Stimulated activated CD4-positive, alpha-beta T cell treated with anti-CD3 and anti-CD28 coated beads, TNF-alpha, amount 100 ng/mL, for 4 hours (primary cell): ENCODE measurements at places on chromosomes 4 and X.

GRCh38 chrX:149570668-149571067, 16.6 kb downstream of the MAGEA9B start:
- DNase-seq = no peak

DNA sequence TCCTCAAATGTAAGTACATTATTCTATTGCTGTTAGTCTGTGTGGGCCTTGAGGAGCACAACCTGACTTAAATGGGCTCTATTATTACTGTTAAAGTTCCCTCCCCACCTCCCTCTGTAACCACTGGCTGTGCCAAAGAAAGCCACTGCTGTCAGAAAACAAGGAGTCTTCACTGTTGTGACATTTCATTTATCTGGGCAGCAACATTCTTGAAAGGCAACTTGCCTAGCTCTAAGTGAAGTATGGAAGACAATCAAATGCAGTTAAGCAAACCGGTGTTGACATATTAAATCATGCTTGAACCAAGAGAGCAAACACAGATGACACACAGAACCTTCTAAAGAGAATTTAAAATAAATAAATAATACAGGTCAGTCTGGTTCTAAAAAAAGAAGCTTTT, 81.0 kb downstream of the EPHA5 start:
- DNase-seq = no peak

- no peak for DNase-seq
Measured at GRCh38 chr4:15918484-15919129, 19.9 kb downstream of the FGFBP1 start.

GRCh38 chr4:25085671-25086070, 54.9 kb upstream of the LGI2 start:
- DNase-seq = no peak

- no peak for DNase-seq
Measured at GRCh38 chr4:145709843-145710242, 29.9 kb downstream of the C4orf51 start.

- DNase-seq = no peak
Measured at GRCh38 chrX:142089193-142089592, 115.9 kb downstream of the MAGEC2 start.

- DNase-seq = no peak
Measured at GRCh38 chrX:133645256-133645655, 230.0 kb upstream of the GPC4 start.

DNA sequence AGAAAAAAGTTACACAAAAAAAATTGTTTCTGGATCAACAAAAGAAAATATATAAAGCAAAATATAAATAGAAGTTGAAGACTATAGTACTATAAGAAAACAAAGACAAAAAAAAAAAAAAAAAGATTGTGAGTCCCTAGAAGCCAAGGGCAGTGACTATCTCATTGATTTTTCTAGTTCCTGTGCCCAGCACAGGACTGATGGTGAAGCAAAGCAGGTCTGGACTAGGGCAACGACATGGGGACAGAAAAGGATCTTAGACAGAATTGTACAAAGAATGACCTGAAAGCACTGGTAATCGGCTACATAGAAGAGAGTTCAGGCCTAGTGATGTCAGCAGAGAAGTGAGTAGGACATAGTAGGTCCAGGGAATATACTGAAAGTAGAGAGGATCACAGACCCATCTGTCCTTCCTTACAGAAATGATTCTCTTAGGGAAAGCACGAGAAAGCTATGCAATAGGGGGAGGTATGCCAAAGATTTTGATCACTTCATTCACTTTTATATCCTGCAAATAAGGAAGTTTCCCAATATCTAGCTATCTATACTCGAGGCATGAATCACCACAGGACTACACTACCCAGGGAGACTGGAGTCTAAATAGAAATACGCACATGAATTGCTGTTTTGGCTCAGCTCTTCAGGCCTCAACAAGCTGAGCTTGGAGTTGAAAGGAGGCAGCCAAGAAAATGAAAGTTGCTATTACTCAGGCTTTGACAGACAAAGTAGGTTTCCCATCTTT, 230.9 kb upstream of the GPC4 start:
- no peak for DNase-seq

GRCh38 chr4:87559090-87559837, 30.1 kb upstream of the SPARCL1 start:
- no peak for DNase-seq

GRCh38 chr4:13349096-13349495, 135.0 kb downstream of the RAB28 start:
- DNase-seq = no peak

- DNase-seq = no peak
Measured at GRCh38 chrX:100615005-100615404, 21.6 kb downstream of the TSPAN6 start.

DNA sequence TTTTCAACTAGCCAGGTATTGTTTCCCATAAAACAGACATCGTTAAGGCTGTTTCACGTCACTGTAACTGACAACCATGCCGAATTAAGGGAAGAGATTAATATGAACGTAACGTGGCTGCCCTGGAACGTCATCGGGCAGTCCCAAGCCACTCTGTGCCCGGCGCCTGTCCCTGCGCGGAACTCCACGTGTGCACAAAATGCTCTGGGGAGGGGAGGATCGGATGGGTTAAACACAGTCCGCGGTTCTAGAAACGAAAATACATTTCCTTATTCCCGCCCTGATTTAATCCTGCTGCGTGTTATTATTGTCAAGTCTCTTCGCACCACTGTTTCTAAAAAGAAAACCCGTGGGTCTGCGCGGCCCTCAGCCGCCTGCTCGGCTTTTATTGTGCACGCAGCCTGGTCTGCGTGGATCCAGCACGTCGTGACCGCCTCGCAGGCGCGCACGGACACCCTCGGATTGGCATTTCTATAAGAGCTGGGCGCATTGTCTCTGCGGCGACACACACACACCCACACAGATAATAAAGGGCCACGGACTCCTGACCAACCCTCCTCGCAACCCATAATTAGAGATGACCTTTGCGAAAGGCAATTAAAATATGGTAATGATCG, 69.6 kb upstream of the BCOR start:
- no peak for DNase-seq

DNA sequence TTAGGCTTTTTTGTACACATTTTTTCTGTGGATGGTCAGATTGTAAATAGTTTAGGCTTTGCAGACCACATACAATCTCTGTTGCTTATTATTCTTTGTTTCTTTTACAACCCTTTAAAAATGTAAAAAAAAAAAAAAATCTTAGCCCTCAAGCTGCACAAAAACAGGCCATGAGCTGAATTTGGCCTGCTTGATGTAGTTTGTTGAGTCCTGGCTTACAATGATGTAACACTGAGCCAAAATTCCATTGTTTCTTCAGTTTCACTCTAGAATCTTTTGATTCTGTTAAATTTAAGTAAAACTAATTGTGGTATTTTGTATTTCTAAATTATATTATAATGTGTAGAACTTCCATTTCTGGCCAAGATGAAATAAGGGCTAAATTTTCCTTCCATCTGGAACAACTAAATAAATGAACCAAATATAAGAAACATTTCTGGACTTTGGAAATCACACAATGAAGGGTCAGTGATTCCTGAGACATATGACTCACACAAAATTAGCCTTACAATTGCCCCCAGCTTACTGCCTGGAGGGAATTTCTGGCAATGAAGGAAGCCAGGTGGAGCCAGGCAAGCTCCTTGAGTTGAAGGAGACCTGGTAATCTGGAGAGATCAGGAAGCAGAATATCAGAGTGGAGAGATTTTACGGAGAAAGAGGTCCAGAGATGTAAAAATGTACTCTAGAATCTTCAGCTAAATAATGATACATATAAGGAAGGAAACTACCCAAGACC, 29.8 kb downstream of the IQCM start:
- no peak for DNase-seq

DNA sequence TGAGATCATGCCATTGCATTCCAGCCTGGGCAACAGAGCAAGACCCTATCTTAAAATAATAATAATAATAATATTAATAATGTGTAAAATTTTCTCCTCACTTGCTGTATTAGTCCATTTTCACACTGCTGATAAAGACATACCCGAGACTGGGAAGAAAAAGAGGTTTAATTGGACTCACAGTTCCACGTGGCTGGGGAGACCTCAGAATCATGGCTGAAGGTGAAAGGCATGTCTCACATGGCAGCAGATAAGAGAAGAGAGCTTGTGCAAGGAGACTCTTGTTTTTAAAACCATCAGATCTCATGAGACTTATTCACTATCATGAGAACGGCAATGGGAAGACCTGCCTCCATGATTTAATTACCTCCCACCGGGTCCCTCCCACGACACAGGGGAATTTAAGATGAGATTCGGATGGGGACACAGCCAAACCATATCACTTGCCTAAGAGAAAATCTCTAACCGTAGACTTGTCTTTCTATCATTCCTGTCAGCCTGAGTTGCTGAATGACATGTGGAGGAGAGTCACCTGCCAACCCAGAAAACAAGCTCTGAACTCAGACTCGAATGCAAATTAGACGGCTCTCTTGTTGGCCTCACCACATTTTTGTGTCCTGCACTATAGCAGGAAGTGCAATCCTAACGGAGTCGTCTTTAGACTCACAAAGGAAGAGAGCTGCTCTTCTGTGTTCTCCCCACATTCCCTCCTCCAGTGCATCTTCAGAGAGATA, 51.9 kb upstream of the DCTD start:
- DNase-seq = no peak

GRCh38 chr4:162645381-162645780, 481.6 kb upstream of the FSTL5 start:
- no peak for DNase-seq

DNA sequence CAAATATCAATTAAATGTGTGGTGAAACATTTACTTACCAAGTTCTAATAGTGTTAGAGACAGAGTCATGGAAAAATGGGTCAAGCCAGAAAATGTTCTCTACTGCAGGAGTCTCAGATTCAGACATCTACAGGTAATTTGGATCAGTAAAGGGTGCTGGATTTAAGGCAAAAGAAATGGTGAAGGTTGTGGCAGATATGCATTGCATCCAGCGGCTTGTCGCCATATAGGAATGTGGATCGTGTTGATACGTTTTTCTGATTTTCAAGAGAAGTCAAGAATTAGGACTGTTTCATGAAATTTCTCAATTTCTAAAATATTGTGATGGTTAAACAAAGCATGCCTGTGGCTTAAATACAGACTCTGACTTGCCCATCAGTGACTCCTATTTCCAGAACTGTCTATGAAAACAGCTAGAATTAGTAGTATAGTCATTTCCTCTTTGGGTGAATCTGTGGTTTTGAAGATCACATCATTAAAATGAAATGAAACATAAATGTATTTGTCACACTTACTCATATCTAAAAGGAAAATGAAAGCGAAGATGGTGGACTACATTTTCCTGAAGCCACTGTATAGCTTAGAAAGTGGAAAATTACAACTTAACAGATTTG, 110.1 kb upstream of the VEGFC start:
- no peak for DNase-seq

DNA sequence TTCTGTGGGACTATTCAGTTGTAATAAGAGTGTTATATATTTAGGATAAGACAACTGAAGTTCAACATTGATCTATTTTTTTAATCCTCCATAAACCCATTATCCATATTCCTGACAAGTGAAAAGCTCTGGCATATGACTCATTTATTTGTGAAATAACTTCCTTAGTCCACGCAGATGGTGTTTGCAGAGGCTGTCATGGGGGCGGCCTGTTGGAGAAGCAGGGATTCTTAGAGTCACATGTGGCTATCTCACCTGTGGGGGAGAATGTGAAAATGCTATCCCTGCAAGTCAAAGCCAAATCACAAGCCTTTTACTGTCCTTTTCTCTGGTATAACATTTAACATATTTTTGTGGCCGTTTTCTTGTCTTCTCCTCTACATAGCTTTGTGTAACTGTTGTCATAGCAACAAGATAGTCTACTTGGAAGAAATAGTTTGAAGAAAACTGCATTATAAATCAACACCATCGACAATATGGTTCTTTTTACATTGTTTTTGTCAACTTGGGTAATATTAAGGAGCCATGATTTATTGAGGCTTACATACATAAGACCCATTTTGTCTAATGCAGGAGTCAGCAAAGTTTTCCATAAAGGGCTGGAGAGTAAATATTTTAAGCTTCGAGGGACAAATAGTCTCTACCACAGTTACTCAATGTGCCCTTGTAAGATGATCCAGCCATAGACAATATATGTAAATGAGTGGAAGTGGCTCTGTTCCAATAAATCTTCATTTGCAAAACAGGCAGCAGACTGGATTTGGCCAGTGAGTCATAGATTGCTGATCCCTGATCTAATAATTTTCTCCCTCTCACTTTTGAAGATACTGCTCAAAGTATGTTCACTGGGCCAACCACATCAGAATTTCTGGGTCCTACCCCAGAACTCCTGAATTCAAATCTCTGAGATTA, 395.0 kb downstream of the DTHD1 start:
- DNase-seq = no peak

GRCh38 chrX:153530411-153531129, 13.1 kb downstream of the ATP2B3 start:
- DNase-seq = no peak

DNA sequence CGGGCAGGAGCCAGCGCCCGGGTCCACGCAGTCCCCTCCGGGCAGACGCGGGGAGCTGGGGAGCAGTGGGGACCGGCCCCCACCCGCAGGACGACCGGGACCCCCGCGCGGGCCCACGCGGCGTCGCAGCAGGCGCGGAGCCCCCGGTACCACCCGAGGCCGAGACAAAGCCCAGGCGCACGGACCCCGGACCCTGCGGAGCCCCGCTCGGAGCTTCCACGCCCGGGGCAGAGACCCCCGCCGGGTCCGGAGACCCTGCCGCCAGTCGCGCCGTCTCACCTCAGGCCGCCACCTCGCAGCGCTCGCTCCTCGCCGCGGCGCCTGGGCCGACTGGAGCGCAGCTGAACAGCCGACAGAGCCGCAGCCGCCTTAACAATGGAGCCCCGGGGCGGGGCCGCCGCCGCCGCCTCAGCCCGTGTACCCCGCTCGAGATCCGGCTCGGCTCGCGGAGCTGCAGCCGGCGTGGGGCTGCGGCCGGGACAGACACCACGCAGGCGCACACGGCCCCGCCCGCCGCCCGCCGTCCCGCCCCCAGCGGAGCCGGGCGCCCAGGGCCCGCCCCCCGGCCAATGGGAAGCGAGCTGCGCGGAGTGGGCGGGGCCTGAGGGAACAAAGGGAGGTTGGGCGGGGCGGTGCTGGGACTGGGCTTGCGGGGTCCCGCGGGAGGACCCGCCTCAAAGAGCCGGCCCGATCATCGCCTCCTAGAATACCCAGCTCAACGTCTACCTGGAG, at the start of gene AFAP1:
Gene AFAP1 (minus strand): TSS at position 485 of the 732 bp plus-strand sequence. CDS start 67,783 bp downstream, outside the sequence.
- DNase-seq = peak; percentile 79

GRCh38 chrX:49840679-49841078, 11.6 kb downstream of the PAGE4 start:
- DNase-seq = peak; percentile 0

DNA sequence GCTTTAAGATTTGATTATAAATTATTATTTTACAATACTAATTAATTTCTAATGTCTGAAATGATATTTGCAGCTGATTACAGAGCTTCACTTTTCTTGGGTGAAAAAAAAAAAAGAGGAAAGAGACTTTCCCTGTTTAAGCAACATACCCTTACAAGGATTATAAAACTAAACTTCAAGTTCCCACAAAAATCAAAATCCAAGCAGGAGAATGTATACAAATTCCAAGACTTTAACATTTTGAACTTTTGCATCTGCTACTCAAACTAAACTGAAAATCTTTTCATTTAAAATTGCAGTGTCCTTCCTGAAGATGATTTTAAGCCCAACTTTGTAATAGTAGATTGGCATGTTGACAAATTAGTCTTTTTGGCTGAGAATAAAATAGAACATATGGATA, 742.4 kb upstream of the INTU start:
- no peak for DNase-seq
